ENCODE measurements at places on chromosomes 7 and 10. TPM values are rescaled to one million over a fixed set of nuclear protein-coding genes. Genes with fewer than 3 reads are reported as not detected.

GRCh38 chr7:4168541-4168940, 513.6 kb upstream of the FOXK1 start:
- DNase-seq, result no peak

- DNase-seq, result no peak
Observed at GRCh38 chr10:76012716-76013327, 581.4 kb downstream of the LRMDA start.

- DNase-seq, result no peak
Observed at GRCh38 chr10:1380088-1380671, 324.0 kb downstream of the WDR37 start.

- no peak for DNase-seq
Observed at GRCh38 chr7:75039709-75040108, 33.9 kb downstream of the RCC1L start.

DNA sequence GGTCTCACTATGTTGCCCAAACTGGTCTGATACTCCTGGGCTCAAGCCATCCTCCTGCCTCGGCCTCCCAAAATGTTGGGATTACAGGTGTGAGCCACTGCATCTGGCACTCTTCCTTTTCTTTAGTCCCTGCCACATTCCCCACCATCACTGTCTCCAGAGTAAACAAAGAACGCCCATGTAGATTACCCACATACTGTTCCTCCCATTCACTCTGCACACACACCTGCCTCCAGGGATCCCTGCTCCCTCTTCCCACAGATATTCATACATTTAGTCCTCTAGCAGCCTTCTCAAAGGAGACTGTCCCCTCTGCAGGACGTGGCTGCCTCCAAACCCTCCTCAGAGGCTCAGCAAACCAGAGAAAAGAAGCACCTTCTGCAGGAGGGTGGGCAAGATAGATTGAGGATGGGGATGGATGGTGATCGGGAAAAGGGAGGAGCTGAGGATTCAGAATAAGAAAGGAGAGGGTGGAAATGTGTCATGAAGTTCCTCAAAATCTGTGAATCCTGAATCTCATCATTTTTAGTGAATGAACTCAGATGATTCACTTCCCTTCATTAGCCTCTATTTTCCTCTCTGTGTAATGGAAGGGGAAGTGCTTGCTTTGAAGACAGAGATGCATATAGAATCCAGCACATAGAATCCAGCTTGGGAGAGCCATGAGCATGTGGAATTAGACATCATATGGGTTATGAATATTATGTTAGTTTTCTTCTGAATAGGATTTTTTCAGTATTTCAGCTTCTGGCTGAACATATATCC, 5.5 kb upstream of the PLAU start:
- no peak for DNase-seq

DNAH11 gene
- total RNA-seq, result 16.2 TPM

- no peak for DNase-seq
Observed at GRCh38 chr7:128384726-128385125, 23.2 kb upstream of the PRRT4 start.

TRPV5 gene
- not detected for total RNA-seq

ZNF3 gene
- total RNA-seq, result 15.2 TPM

- no peak for DNase-seq
Observed at GRCh38 chr10:119256030-119256429, 48.7 kb downstream of the GRK5 start.

FAM13C gene
- total RNA-seq, result 30.9 TPM
